ENCODE measurements at places on chromosomes 6 and 20. TPM values are rescaled to one million over a fixed set of nuclear protein-coding genes. Genes with fewer than 3 reads are reported as not detected.

The RBPJL gene
- not detected for total RNA-seq

GRCh38 chr6:42190554-42191183 lies 4.1 kb downstream of the GUCA1B start:
- no peaks in the 10 kb centered on the region for H3K36me3 ChIP-seq
- no peaks in the 10 kb centered on the region for H3K27me3 ChIP-seq
- no peak overlapping the region for H3K27ac ChIP-seq
- DNase-seq: no peak
- H3K4me3 ChIP-seq: no peak overlapping the region

DNA sequence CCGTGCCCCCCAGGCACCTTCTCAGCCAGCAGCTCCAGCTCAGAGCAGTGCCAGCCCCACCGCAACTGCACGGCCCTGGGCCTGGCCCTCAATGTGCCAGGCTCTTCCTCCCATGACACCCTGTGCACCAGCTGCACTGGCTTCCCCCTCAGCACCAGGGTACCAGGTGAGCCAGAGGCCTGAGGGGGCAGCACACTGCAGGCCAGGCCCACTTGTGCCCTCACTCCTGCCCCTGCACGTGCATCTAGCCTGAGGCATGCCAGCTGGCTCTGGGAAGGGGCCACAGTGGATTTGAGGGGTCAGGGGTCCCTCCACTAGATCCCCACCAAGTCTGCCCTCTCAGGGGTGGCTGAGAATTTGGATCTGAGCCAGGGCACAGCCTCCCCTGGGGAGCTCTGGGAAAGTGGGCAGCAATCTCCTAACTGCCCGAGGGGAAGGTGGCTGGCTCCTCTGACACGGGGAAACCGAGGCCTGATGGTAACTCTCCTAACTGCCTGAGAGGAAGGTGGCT lies 960 bp downstream of the TNFRSF6B start:
- peak overlapping the region; percentile 32 for H3K4me3 ChIP-seq
- H3K27me3 ChIP-seq: no peaks in the 10 kb centered on the region
- no peak for DNase-seq
- no peak overlapping the region for H3K27ac ChIP-seq
- H3K4me1 ChIP-seq: peaks cover 12% of the 10 kb centered on the region
- H3K36me3 ChIP-seq: peaks cover 2% of the 10 kb centered on the region

The ZNF831 gene
- total RNA-seq: 8.2 TPM

The CRISP3 gene
- total RNA-seq: not detected

The SNAP25 gene
- total RNA-seq: 6.9 TPM
